CD4-positive, alpha-beta T cell treated with Interleukin-17A for 1 hour (primary cell): ENCODE measurements at places on chromosomes 1 and 21.

- DNase-seq = no peak
These were observed 38.5 kb downstream of the HIVEP3 start for GRCh38 chr1:41880261-41880660.

GRCh38 chr1:10586125-10586524 lies 111.4 kb downstream of the PEX14 start:
- DNase-seq = no peak

- DNase-seq = no peak
These were observed 41.1 kb downstream of the EPHA2 start for GRCh38 chr1:16114527-16115467.

- no peak for DNase-seq
These were observed 11.7 kb upstream of the TDRD10 start for GRCh38 chr1:154490317-154490716.

GRCh38 chr1:164562947-164563520 lies 4.0 kb downstream of the PBX1 start:
- DNase-seq = no peak

DNA sequence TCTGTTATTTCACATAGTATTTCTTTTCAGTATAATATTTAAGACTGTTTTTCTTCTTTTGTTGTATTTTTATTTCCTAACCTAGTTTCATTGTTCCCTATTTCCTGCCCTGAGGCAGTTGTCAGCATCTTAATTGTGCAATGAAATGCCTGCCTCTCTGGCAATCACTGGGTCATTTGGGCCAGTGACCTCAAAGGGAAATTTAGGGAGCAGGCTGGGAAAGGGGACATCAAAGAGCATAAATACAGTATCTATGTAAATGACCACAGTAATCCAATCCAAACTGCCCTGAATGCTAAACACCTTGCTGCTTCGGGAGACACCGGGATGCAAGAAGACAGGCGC lies 147.8 kb downstream of the TLR5 start:
- DNase-seq = no peak

GRCh38 chr1:230909974-230910754 lies 41.8 kb upstream of the C1orf198 start:
- DNase-seq = no peak

- peak; percentile 11 for DNase-seq
These were observed 14.9 kb upstream of the RAB42 start for GRCh38 chr1:28577052-28577678.

DNA sequence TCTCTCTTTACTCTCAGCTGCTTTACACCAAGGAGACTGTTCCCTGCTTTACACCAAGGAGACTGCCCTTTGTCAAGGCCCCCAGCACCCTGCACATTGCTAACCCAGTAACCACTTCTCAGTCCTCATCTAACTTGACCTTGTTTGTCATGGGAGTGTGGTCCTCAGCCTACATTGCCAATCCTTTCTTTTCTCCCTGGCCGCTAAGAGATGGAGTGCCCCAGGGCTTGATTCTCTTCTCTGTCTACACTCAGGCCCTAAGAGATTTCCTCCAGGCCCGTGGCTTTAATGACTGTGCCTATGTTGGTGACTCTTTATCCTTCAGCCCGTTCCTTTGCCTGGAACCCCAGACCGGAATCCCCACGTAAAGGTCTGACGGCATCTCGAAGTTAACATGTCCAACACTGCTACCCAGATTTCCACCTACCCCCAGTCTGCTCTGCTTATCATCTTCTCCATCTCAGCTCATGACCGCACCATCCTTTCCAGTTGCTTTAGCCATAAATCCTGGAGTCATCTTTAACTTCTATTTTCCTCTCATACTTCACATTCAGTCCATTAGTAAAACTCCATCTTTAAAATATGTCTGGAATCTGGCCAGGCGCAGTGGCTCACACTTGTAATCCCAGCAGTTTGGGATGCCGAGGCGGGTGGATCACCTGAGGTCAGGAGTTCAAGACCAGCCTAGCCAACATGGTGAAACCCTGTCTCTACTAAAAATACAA lies 9.5 kb upstream of the SEMA4A start:
- DNase-seq = peak; percentile 50

GRCh38 chr1:84156210-84156621 lies 12.1 kb downstream of the PRKACB start:
- no peak for DNase-seq

DNA sequence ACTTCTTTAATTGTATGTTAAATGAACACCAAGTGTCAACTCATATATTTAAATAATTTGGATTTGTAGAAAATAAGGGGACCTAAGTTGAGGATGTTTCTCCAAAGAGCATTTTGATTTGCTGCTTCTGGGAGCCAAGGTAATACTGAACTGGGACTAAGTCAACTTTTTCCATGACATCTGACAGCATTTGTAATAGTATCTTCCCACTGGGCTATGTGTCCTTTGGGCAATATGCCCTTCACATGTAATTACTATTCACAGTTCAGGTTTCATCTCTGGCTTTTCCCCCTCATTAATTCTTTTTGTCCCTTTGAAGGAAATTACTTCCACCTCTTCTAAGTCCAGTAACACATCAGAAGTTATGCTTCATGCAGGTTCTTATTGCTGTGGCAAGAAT lies 36.7 kb upstream of the HP1BP3 start:
- no peak for DNase-seq

DNA sequence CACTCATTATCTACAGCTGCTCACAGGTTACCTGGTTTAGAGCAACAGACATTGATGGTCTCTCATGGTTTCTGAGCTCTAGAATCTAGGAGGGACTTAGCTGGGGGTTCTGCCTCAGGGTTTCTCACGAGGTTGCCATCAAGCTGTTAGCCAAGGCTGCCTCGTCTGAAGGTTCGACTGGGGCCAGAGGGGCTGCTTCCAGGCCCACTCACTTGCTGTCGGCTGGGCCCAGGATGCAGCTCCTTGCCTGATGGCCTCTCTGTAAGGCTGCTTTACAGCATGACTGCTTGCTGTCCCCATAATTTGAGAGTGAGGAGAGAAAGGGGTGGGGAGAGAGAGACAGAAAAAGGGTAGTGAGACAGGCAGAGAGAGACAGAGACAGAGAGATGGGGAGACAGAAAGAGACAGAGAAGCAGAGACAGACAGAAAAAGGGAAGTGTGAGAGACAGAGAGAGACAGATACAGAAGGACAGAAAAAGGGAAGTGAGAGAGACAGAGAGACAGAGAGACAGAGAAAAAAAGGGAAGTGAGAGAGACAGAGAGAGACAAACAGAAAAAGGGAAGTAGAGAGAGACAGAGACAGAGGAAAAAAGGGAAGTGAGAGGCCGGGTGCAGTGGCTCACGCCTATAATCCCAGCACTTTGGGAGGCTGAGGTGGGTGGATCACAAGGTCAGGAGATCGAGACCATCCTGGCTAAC lies 106.8 kb upstream of the C1orf174 start:
- no peak for DNase-seq

- DNase-seq = no peak
These were observed 400 bp upstream of the PGBD2 start for GRCh38 chr1:248905662-248906008.

DNA sequence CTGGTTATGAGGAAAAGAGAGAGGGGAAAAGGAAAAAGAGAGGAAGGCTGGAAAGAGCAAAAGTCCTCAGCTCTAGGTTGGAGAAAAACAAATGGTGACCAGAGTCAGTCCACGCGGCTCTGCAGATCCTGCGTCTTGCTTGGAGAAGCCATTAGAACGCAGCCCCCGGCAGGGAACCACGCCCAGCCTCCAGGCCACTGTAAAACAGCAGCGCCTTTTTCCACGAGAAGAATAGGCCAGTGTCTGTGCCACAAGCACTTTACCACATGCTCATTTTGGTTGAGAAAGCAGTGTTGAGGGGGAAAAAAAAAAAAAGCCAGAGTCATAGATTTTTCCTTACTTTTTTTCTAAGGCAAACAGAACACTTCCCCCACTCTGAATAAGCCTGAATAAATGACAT lies 846.9 kb upstream of the ADAMTS5 start:
- DNase-seq = no peak

- DNase-seq = no peak
These were observed 51.8 kb downstream of the SPEN start for GRCh38 chr1:15899266-15899665.

GRCh38 chr21:28769683-28770082 lies 223.0 kb downstream of the LTN1 start:
- DNase-seq = no peak

DNA sequence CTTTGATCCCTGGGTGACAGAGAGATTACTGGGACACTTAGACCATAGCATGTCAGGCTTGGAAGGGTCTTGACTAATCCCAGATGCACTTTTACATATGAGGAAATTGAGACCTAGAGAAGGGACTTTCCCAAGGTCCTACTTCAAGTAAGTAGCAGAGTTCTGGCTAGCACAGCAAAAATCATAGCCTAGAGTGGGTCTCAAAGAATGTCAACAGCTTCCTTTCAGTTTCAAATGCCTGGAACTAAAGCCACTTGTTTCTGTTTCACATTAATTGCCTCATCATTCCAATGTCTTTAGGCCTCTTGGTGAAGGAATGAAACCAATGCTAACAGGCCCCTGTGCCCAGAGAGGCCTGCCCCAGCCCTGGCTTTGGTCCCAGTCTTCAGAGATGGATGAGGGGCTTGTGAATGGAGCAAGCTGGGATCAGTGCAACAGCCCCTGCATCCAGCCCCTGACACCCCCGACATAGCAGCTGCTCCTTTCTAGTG lies 26.6 kb downstream of the ATF3 start:
- peak; percentile 30 for DNase-seq

DNA sequence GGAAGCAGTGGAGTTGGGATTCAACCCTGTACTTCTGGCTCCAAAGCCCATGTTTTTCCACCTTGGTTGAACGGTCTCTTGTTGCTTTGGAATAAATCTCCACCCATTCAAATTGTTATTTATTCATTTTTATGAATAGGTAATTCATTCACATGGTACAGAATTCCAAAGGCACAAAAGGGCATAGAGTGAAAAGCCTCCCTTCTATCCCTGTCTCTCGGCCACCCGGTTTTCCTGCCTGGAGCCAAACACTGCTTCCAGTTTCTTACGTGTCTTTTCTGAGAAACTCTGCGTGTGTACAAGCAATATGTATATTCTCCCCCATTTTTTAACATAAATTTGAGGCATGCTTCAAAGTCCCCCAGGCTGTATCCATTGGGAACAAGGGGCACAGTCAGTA lies 3.9 kb downstream of the EXTL1 start:
- DNase-seq = no peak

DNA sequence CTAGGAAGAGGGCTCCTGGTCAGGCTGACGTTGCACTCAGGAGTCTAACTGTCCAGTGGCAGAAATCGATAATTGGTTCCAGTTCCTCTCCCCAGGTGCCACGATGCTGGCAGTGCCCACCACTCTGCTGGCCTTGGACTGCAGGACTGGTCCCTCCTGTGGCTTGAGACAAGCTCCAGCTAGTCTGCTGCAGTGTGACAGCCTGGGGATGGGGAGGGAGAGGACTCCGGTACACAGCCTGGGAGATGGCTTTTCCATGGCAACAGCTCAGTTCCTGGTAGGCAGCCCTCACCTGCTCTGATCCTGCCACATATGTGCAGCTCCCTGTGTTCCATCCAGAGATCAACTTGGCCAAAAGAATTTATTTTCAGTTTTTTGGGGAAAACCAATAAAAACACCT lies 239.3 kb downstream of the KCNJ6 start:
- no peak for DNase-seq

DNA sequence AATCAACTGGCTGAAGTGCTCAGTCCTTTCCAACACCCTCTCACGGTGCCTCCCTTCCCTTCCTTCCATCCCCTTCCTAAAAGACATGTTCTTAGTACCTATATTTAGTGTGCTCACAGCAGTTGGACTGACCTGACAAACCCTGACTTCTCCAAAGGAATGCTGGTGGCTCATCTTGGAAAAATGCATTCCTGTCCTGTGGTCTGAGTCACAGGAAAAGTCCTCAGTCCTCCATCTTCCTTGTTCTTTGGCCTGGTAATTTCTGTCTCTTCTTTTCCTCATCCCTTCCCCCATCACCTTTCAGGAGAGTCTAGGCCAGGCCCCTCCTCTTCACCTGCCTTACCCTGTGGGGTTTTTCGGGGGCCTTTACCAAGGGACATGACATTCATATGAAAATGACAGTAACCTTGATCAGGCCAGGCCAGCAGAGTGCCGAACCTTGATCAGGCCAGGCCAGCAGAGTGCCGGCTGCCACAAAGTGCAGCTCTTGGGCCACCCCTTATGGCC lies 7.2 kb downstream of the ATP1B1 start:
- DNase-seq = no peak

DNA sequence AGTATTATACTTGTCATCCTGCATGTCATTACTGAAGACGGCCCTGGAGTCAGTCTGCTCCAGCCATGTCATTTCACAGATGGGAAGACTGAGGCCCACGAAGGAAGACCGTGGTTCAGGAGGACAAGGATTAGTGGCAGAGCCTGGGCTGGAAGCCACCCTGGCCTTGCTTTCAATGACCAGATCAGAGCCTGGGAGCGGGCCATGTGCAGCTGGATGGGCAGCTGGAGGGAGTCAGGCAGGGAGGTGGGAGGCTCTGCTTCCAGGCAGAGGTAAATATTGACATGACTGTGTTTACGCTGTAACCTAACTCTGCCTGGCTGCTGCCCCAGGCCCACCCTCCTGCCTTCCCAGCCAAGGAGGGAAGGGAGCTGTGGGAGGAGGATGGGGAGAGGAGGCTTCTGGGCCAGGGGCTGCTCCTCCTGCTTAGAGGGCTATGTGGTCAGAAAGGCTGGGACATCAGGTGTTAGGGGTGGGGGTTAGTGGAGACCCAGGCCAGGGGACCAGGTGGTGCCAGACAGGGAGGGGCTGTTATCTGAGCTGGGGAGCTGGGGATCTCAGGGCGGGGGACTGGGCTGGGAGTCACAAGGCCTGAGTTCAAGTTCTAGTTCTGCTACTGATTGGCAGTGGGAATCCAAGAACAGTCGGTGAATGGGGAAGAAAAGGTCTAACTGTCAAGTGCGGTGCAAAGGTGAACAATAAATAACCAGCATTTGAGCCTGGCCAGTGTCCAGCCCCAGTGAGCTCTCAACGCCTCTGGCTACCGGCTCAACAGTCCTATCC lies 48.5 kb upstream of the ECE1 start:
- DNase-seq = no peak

DNA sequence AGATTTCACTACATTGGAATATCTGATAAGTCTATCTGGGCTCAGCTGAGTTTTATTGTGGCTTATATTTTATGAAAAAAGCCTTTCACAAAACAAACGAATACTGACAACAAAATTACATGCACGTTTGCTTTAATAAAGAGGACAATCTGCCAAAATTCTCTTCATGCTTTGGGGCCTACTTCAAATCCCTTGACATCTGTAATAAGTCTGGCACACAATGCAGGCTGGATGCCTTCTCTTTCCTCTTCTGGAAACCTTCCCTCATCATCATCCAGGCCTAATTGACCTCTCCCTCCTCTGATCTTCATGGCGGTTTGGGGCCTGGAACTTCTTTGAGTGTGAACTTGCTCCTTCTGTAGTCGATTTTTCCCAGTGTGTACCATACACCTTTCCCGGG lies 70.3 kb downstream of the MAP10 start:
- DNase-seq = no peak

DNA sequence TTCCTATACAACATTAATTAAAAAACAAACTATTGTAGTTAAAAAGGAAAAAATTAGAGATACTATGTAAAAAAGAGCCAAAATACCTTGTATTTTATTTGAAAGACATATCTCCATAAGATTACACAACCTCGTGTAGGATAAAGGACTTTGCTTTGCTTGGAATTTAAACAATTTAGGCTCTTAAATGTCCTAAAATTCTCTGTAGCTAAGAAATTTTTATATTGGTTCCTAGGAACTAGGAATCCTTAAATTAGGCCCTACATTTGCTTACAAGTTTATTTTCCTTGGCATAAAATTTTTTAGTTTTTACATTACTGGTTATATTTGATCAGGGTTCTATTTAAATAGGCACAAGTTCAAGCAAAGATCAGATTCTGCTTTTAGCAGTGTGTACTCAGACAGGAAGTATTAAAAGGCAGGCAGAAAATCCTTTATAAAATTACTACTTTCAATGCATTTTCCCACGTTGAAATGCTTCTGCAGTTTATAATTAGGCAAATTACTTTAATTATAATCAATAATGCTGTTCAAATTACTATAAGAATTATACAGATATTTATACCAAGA lies 3.4 kb upstream of the ANGPTL3 start:
- no peak for DNase-seq
